ENCODE measurements at places on chromosomes 2 and 18. TPM values are rescaled to one million over a fixed set of nuclear protein-coding genes. Genes with fewer than 3 reads are reported as not detected.
A peak's percentile ranks its signal among the peaks of the same experiment; 100 is the strongest.

- no peaks in the 10 kb centered on the region for H3K27me3 ChIP-seq
- no peak for DNase-seq
- H3K4me1 ChIP-seq, result no peaks in the 10 kb centered on the region
- H3K27ac ChIP-seq, result no peak overlapping the region
- H3K4me3 ChIP-seq, result no peak overlapping the region
Observed at GRCh38 chr2:217204358-217204757, 344.5 kb upstream of the TNP1 start.

- peak overlapping the region; percentile 59 for H3K27ac ChIP-seq
- no peaks in the 10 kb centered on the region for H3K27me3 ChIP-seq
- H3K4me3 ChIP-seq, result peak overlapping the region; percentile 21
- no peaks in the 10 kb centered on the region for H3K36me3 ChIP-seq
Observed at GRCh38 chr2:28398101-28398834, 5.6 kb downstream of the FOSL2 start.

- H3K36me3 ChIP-seq, result no peaks in the 10 kb centered on the region
- no peak overlapping the region for H3K4me3 ChIP-seq
- no peaks in the 10 kb centered on the region for H3K4me1 ChIP-seq
- H3K27me3 ChIP-seq, result no peaks in the 10 kb centered on the region
- no peak for DNase-seq
Observed at GRCh38 chr18:73741946-73742345, 405.7 kb downstream of the FBXO15 start.

TCF23 gene
- total RNA-seq, result 0.39 TPM

CNRIP1 gene
- total RNA-seq, result 31.7 TPM

Measured in aorta (tissue), 5 donors.